Smooth muscle cell of the brain vasculature (primary cell): ENCODE measurements at places on chromosomes 4 and X.

DNA sequence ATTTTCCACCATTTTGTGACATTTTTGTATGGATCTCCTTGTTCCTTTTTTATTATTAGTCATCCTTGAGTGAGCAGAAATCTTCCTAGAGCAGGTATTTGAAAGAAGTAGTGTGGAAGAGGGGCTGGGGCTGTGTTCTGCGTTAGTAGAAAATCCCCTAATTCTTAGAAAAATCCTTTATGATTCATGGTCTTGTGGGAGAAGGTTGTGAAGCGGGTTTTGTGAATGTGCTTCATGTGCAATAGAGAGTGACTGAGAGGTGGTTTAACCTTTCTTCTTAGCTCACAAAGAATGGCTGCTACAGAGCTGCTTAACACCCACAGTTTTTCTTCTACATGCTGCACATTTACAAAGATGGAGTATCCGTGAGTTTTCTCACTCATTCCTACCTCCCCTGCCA, 220.5 kb downstream of the IDS start:
- DNase-seq = no peak

- no peak for DNase-seq
Observed at GRCh38 chr4:107809210-107809609, 15.5 kb upstream of the SGMS2 start.

GRCh38 chr4:2322227-2322626, 60.3 kb upstream of the MXD4 start:
- no peak for DNase-seq

DNA sequence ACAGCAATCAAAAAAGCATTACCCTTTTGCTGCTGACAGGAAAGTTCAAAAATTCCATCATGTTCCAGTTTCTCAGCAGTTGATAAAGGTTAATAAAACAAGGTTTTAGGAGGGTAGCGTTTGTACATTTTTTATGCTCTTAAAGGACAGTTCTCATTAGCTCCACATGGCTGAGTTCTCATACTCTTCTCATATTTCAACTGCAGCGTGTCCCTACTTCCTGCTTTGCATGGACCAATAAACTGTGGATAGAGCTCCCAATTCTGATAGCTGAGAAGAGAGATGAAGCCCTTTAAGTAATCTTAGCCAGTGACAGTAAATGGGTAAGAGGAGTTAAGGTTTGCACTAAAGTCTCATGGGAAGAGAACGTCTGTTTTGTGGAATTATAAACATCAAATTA, 53.5 kb downstream of the SPANXA2 start:
- DNase-seq = no peak

- no peak for DNase-seq
Observed at GRCh38 chrX:49177338-49177833, 5.7 kb downstream of the PLP2 start.
